Activated CD8-positive, alpha-beta memory T cell treated with anti-CD3 and anti-CD28 coated beads for 1 hour (primary cell): ENCODE measurements at places on chromosomes 16 and 17.
A peak's percentile ranks its signal among the peaks of the same experiment; 100 is the strongest.

DNA sequence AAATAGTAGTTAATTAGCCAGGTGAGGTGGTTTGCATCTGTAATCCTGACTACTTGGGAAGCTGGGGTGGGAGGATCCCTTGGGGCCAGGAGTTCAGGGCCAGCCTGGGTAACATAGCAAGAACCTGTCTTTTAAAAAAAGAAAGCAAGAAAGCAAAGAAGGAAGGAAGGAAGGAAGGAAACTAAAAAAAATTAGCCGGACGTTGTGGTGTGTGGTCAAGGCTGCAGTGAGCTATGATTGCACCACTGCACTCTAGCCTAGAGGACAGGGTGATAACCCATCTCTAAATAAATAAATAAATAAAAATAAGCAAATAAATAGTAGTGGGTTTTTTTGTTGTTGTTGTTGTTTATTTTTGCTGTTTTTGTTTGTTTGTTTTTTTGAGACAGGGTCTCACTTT, 39.3 kb upstream of the MAP2K6 start:
- DNase-seq, result no peak

GRCh38 chr16:20323591-20324117, 3.7 kb downstream of the GP2 start:
- no peak for DNase-seq

DNA sequence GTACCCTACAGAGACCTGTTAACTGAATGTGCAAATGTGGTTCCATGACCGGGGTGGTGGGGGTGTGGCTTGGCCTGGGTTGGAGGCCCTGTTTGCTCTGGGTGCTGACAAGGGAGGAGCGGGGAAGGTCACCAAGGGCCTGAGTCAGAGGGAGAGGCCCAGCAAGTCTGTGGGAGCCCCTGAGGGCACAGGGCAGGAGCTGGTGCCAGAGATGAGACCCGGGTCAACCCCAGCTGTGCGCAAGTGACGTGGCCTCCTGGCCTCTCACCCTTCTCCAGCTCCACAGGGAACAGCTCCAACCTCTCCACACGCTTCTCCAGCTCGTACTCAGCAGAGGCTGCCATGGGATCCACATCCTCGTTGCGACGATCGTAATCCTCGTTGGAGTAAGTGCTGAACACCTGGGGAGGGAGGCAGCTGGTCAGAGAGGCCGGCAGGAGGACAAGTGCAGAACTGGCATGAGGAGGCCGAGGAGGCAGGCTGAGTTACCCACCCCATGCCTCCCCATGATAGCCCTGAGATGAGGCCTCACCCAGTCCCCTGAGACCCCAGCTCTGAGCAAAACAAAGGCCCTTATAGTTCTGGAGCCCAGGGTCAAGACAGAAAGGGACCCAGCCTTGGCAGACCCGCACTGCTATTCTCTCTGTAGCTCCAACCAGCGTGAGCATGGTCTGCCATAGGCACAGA, 5.5 kb downstream of the PPP1R9B start:
- DNase-seq, result no peak

GRCh38 chr17:58268774-58269556, 11.8 kb downstream of the MPO start:
- no peak for DNase-seq

DNA sequence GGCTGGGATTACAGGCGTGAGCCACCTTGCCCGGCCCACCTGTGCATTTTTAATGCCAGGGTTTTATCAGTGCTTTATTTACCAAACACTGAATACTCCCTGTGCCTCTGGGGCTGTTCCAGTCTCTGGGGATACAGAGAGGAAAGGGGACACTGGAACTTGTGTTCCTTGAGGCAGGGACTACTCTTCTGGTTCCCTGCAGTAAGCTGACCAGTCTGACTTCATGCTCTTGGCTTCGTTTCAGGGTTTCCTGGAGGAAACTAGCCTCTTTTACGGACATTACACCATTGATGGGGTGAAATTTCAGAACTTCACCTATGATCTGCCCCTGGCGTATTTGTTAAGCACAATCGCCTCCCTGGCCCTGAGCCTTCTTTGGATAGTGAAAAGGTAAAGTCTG, 37.4 kb upstream of the COQ7 start:
- DNase-seq, result no peak

- DNase-seq, result no peak
These were observed 275.3 kb downstream of the PARN start for GRCh38 chr16:14354561-14355351.

DNA sequence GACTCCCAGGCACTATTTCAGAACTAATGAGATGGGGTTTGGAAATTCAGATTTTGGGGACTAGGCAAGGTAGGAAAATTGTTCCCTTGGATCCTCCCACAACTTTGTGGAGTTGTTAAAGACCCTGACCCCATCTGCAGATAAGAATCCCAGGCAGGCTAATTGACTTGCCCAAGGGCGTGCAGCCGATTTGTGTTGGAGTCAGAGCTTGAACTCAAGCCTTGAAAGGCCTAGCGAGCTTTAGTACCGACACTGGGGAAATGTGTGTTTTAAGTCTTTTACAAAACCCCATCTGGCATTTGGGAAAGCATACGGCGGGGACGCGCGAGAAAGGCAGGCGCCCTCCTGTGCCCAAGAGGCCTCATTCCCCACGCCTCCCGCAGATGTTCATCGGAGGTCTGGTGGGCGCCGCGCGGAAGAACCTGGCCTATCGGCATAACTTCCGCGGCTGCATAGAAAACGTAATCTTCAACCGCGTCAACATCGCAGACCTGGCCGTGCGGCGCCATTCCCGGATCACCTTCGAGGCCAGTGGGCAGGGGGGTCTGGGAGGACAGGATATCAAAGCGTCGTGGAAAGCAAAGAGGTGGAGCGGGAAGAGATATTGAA, 4.3 kb downstream of the CNTNAP1 start:
- no peak for DNase-seq

DNA sequence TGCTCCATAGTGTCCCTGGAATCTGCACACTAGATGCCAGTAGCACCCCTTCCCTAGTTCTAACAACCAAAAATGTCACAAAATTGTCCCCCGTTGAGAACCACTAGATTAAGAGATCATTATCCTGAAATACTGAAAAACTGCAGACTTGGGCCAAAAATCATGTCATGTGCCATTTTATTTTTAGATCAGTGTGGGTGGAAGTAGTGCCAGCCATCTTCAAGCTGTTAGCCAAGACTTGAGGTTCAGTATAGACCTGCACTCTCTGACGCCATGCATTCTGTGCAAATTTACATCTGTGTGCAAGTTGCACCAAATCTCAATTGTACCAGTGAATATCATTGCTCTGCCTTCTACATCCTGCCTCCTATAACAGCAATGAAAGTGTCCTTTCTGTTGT, 31.5 kb upstream of the NOL11 start:
- DNase-seq, result no peak

GRCh38 chr16:4837733-4838501, 9.2 kb downstream of the GLYR1 start:
- no peak for DNase-seq

DNA sequence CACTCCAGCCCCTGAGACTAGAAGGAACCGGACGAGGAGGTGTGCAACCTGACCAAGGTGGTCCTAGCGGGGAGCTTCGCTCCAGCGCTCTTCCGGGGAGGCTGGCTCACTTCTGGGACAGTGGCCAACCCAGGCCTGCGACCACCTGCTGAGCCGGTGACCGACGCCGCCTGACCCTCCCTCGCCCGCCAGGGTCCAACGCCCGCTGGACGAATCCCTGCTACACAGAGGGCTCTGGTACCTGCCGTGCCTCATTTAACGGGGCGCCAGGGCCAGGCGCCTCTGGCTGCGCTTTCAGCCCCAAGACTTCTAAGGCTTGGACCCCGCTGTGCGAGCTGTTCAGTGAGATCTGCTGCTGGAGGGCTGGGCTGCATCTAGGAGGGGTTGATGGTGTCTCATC, 99.5 kb upstream of the KCNJ18 start:
- no peak for DNase-seq

GRCh38 chr17:6831661-6832263, at the start of gene TEKT1:
Gene TEKT1, minus strand, starts transcription at chr17:6831729. Its CDS starts 1,353 bp downstream, at chr17:6830376.
- peak; percentile 35 for DNase-seq

DNA sequence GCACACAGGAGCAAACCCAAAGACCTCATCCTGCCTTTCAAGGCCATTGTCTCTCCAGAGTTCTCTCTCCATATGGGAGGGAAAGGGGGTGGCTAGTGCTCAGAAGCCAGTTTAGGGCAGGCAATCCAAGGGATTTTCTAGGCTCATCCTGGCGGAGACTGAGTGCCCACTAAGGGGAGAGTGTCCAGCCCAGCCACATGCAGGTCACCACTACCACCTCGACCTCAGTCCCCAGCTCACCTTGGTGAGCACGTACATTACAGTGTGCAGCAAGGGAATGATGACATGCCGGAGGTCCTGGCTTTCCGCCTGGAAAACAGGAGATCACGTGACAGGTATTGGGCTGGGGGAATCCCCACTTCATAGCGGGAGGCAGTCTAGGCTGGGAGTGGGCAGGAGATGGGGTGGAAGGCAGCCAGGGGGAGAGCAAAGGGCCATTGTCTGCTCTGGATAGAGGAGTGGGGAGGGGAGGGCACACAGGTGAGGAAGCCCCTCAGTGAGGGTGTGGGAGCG, 29.9 kb downstream of the PIK3R6 start:
- DNase-seq, result no peak
